Mesothelial cell of epicardium (in vitro differentiated cells): ENCODE measurements at places on chromosomes 3 and 15.

DNA sequence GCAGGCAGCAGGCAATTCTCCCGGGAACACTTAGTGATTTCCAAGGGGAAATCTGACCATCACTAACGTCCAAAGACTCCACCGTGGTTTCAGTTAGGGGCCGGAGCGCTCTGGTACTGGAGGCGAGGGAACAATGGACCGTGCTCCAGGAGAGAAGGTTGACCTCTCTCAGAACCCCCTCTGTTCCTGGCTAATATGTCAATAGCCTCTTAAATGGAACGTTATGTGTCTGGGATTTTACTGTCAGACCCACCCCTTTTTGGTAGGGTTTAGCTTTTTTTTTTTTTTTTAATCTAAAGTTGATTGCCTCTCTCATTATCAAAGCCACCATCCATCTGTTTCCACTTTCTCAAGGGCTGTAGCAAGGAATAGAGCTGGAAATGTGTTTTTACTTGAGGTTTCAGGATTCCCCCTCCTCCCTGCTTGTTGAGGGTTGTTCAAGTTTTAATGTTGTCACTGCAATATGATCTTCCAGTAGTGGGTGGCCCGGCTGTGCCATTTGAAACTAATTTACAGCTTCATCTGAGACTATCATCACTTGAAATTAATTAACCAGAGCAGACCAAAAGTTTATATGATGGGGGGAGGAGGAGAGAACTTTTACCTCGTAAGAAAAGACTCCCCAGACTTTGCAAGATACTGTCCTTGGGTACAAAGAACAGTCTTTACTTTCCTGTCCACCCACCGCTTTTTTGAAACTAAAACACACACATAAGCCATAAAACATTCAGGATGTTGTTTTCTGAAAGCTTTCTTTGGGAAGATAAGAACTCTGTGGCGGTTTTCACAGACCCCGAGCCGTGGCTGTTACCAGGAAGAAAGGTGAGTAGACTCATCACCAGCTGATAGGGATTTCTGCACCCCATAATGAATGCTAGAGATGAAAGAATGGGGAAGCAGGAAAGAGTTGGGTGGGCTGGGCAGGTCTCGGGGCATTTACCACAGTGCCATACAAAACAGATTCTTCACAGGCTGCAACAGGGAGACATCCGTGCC lies 187.8 kb downstream of the UACA start:
- no peak for DNase-seq

- DNase-seq: no peak
Observed at GRCh38 chr15:40420793-40421192, 15.2 kb downstream of the IVD start.

DNA sequence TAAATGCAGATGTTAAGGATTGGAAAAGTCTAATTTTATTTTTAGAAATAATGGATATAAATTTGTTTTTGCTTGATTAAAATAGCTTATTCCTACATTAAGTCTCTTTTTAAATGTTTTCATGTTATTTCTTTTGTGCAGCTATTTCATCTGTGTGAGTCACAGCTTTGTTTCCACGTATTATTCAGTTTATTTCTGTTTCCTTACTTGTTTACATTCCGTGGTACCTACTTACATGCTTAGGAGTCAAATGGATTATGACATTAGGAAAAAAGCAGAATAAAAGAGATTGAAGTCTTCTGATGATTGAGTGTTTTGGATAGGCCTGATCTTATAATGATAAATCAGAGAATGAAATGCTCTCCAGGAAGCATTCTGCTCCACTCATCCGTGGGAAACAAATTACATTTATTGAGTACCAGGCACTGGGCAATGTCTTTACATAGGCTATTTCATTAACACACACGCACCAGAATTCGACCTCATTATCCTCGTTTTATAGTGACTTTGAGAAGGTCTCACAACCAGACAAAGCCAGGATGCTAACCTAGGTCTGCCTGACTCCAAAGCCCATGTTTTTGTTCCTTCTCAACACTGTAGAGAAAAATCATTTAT lies 38.1 kb upstream of the RASA2 start:
- DNase-seq: no peak

DNA sequence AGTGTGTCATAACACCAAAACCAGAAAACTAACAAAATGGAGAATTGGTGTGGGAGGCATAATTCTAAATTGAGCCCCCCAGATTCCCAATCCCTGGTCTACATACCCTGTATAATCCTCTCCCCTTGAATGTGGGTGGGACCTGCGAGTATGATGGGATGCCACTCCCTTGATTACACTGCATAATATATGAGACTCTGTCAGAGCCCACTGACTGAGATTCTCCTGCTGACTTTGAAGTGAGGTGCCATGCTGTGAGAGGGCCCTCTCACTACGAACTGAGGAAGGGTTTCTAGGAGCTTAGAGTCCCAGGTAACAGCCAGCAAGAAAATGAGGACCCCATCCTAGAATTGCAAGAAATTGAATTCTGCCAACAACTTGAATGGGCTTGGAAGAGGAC lies 49.5 kb downstream of the GPR176 start:
- no peak for DNase-seq

GRCh38 chr15:68733666-68734065 lies 87.0 kb downstream of the ANP32A start:
- DNase-seq: no peak
